ENCODE measurements at places on chromosomes 4 and X.

- no peak for DNase-seq
These were observed 92.0 kb downstream of the APBB2 start for GRCh38 chr4:41122309-41122708.

DNA sequence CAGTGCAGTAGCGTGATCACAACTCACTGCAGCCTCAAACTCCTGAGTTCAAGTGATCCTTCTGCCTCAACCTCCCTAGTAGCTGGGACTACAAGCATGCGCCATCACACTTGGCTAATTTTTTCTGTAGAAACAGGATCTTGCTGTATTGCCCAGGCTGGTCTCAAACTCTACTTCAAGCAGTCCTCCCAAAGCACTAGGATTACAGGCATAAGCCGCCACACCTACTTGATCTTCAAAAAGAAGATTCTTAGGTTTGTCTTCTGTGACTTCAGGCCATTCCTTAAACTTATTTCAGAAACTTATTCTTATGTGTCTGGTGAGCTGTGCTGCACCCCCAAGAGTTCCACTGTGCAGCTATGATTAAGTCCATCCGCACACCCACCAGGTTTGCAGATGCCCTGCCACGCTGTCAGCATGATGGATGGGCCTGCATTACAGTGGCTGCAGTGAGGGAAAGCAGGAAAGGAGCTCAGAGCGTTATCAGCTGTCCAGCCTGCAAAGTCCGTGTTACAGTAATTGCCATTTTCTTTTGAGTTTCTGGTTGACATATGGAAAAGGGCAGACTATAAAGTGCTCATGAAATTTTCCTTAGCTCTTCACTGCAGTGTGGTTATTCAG lies 146.6 kb downstream of the AASDH start:
- DNase-seq: no peak

GRCh38 chrX:104255465-104255864 lies 732 bp upstream of the ESX1 start:
- DNase-seq: no peak

DNA sequence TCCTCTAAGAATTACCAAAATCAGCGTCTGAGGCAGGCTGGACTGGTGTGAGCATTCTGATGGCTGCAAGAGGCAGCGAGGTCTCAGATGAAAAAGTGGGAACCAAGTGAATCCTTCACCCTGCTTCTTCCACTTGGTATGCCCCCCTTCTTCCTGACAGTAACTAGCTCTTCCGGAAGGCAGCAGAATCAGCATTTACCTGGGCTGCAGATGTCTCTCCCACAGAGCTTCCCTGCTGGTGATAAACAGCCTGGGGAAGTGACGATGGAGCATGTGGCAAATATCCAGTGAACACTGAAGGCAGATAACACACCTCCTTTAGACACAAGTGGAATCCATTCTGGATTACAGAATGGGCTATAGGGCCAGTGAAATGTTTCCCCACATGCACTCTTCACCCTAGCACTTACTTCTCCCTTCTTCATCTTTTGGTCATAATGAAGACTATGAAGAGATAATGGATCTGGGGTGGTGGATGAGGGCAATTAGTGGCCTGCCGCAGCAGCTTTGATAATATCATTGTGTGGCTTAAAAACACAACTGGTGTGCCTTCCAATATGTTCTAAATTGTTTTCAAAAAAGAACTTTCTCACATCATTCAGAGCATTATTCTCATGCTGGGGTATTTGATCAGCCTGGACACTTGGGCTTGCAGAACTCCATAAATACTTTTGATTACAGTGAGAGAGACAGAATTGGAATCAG lies 60.8 kb upstream of the TBC1D9 start:
- no peak for DNase-seq

- no peak for DNase-seq
These were observed 43.6 kb downstream of the DRD5 start for GRCh38 chr4:9825049-9825448.

DNA sequence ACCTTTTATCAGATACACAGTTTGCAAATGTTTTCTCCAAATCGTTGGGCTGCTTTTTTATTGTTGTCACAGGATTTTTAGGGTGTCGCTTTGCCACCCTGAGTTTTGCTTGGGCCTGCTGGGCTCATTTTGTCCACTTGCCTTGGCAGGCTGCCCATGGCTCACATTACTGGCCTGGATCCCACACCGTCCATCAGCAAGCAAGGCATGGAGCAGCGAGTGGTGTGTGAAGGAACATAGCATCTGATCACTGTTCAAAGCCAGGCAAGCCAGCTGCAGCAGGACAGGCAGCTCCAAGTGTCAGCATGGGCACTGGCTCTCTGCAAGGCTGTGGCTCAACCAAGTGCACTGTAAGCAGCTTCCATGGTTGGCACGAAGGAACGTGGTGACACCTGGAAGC lies 261.4 kb upstream of the TECRL start:
- DNase-seq: no peak

DNA sequence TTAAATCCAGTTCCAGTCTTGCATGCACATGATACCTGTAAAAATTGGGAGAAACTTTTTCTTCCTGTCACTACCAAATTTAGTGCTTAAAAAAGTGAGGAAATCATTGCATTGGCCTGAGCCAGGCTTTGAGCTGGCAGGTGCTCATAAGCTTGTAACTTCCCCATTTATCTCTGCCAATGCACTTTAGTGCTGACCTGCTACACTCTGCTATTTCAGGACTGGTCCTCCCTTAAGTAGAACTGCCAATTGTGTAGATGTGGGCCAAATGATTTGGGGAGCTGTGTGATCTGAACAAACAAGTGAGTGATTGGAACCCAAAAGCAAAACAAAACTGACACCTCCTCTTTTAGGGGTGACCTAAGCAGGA lies 51.8 kb downstream of the ZNF827 start:
- DNase-seq: no peak

- no peak for DNase-seq
These were observed 278.9 kb upstream of the GIMD1 start for GRCh38 chr4:106647451-106647850.

DNA sequence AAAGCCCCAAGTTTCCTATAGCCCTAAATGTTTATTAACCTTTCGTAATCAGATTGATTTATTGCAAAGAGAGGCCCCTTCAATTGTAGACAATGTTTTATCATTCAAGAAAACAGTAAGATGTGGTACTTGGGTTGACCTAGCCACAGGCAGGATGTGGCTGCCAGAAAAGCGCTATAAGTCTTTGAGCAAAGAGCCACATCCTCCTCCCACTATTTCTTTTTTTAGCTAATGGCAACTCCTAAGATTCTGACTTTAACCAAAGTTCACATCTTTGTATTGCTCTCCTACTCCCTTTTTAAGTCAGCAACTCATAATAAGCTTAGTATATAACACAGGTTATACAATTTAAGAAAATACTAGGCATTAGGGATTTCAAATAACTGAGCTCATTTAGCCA lies 70.7 kb upstream of the PPP3CA start:
- DNase-seq: no peak

DNA sequence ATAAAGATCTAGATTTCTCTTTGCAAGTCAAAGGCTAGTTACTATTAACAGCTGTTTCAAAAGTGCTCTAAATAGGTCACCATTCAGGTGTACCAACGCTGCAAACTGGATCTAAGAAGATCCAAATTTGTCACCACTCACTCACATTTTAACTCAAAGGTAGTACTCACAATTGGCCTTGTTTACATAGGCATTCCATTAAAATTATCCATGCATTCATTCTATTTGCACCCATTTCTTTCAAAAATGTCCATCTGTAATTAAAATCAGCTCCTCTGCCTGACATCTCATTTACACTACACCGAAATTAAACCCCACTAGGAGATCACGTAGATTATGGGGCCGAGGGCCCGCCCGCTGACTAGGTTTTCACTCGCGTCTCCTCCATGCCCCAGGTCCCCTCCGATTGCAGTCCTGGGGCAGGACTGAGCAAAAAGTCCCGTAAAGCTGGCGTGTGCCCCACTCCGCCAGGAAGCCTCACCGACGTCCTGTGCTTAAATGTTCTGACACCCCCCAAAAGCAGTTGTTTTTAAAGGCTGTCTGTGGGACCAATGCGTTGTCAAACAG lies 1.3 kb upstream of the ING2 start:
- no peak for DNase-seq

GRCh38 chr4:165738571-165738970 lies 134.5 kb upstream of the TLL1 start:
- no peak for DNase-seq

DNA sequence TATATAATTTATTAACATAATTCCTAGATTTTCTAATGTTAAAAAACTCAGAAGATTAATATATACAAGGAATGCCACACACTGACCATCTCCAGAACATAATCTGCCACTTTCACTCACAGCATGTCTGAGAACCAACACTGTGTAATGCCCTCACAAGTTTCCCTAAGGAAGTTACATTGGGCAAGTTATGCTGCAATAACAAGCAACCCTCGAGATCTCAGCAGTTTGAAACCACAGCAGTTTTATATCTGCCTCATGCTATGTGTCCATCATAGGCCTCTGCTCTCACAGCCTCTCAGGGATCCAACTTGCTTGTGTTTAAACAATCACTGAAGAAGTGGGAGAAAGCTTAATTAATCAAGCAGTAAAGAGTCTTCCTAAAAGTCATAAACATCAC lies 250.0 kb upstream of the SLC7A11 start:
- no peak for DNase-seq

- DNase-seq: no peak
These were observed 238.6 kb downstream of the RAPGEF2 start for GRCh38 chr4:159341522-159341921.

DNA sequence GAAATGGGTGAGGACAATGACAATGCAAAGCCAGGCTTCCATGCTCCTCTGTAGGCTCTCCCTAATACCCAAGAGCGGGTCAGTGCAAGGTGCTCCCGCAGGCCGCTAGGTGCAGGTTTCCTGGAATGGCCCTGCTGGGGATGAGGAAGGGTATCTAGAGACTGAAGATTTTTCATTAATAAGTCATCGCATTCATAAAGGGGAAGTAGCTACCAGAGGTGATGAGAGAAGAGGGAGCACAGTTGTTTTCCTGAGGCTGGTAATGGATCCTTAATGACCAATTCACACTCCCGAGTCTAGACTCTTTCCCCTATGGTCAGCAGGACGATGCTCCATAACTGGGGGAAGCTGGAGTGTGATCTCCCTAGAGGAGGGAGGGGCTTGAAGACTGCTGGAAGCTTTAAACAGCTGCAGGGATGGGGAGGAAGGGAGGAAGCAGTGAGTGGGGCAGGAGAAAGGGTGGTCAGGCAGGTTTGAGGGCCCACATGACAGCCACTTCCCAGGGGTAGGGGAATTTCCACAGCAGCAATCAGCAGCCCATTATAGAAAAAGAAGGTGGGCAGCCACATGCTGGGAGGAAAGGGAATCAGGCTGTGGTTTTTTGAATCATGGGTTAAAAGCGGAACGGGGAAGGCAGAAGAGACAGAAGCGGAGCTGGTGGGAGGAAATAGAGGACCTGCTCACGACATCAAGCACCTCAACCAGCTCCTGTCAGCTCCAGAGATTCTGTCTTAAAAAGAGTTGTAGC lies 10.2 kb upstream of the ATP6AP2 start:
- no peak for DNase-seq

GRCh38 chr4:26116057-26116456 lies 202.0 kb downstream of the SMIM20 start:
- no peak for DNase-seq

- DNase-seq: no peak
These were observed 28.4 kb upstream of the TNIP3 start for GRCh38 chr4:121192480-121192879.

- DNase-seq: no peak
These were observed 75.7 kb downstream of the ASB9 start for GRCh38 chrX:15194146-15194545.

DNA sequence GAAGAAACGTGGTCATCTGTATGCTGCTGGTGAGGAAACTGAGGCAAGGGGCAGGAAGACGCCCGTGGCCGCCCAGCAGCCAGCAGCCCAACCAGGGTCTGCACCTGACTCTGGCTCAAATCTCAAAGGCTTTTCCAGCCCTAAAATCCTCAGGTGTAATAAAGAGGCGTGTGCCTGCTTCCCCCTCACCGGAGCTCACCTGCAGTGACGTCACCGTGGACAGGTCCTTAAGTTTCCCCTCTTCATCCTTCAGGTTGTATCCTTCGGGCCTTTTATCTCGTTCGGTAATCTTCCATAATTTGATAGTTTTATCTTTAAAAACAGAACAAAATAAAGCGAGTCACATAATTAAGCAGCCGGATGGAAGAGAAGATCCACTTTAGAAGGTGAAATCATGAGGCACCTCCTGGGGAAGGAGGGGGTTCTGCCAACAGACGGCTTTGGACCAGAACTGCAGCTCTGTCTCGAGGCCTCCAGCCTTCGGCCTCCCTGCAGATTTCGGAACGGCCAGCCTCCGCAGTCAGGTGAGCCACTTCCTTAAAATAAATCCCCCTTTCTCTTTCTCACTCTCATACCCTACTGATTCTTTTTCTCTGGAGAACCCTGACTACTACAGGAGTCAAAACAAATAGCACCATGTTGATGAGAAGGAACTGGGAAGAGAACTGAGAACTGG lies 96.7 kb downstream of the PPP2R2C start:
- no peak for DNase-seq

DNA sequence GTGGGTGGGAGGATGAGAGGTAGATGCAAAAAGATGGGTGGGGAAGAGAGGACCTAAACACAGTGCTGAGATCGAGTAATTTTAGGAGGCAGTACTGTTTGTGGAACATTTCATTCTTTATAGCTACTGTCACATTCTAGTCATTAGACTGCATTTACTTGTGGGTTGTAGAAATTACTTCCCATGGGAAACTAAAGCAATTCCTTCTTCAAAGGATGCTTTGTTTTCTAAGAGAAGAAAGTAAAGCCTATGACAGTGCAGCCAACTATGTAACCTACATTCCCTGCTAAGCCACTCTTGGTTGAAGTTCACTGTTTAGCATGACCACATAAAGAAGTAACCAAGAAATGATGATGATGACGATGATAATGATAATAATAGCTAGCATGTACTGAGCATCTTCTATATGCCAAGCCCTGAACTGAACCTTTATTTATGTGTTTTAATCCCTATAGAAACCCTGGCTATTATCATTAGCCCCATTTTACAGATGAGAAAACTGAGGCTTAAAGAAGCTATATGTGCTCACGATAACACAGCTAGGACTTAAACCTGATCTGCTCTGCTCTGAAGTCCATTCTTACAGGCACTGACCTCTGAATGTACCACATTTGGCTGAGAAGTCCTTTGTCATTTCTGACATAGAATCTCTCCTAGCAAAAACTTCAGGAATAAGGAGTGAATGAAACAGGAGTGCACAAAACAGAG lies 114.5 kb upstream of the KIT start:
- no peak for DNase-seq

- no peak for DNase-seq
These were observed 60.6 kb downstream of the TNIP2 start for GRCh38 chr4:2695346-2696060.

- no peak for DNase-seq
These were observed 127.3 kb downstream of the CBR4 start for GRCh38 chr4:168882650-168883233.

GRCh38 chr4:155772459-155773195 lies 13.8 kb downstream of the GUCY1B1 start:
- DNase-seq: no peak

DNA sequence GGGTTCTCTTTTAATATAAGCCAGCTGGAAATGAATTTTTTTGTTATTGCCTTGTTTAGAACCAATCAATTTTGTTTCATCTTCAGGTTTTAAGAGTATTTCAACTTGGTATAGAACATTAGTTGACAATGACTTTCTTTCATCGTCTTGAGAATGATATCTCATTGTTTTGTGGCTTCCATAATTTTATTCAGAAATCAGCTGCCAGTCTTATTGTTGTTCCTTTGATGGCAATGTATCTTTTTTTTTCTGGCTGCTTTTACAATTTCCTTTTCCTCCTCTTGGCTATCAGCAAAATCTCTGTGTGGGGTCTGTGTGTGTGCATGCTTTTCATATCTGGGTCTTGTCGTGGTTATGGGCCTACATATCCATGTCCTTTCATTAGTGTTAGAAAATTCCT lies 1536.4 kb upstream of the TENM3 start:
- no peak for DNase-seq

- DNase-seq: no peak
These were observed 779.0 kb upstream of the INTU start for GRCh38 chr4:126853715-126854114.

Data from cortex of kidney (tissue), 1 donor.